ENCODE measurements at places on chromosomes 3 and 15.

DNA sequence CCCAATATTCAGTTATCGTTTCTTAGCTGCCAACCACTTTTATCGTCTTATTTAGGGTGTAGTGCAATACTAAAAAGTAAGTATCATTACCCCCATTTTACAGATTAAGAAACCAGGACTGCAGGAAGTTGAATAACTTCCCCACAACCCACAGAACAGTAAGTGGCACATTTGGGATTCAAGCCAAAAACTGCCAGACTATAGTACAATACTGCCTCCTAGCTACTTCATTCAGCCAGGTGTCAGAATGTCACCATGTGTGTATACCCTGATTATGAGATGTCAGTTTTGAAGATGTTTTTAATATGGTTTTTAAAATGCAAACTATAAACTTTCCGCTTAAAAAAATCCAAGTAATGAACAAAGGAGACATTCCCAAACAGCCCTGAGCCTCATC, 74.2 kb upstream of the PROK2 start:
- no peaks in the 10 kb centered on the region for H3K27me3 ChIP-seq
- H3K4me1 ChIP-seq, result peaks cover 5% of the 10 kb centered on the region
- H3K36me3 ChIP-seq, result no peaks in the 10 kb centered on the region

DNA sequence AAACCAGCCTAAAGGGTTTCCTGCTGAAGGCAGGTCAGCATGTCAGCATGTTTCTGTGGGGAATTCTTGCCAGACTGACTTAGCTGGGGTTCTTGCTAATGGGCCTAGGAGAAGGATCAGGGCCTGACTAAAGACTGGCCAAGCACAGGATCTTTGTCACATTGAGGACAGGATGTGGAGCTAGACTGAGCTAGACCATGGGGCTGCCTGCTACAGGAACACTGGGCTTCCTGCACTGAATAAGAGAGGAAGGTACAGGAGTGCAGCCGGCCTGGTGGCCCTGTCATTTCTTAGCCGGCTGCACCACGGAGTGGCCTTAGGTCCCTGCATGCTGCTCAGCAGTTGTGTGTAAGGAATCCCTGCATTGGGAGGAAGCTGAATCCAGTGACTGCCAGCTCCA, 68.2 kb downstream of the GABRG3 start:
- no peak for DNase-seq
- no peaks in the 10 kb centered on the region for H3K36me3 ChIP-seq
- H3K27me3 ChIP-seq, result no peaks in the 10 kb centered on the region
- no peak overlapping the region for H3K4me3 ChIP-seq
- no peaks in the 10 kb centered on the region for H3K4me1 ChIP-seq

- no peaks in the 10 kb centered on the region for H3K27me3 ChIP-seq
- no peaks in the 10 kb centered on the region for H3K36me3 ChIP-seq
- DNase-seq, result no peak
- H3K4me3 ChIP-seq, result no peak overlapping the region
Measured at GRCh38 chr3:170437696-170438407, 19.2 kb downstream of the CLDN11 start.

DNA sequence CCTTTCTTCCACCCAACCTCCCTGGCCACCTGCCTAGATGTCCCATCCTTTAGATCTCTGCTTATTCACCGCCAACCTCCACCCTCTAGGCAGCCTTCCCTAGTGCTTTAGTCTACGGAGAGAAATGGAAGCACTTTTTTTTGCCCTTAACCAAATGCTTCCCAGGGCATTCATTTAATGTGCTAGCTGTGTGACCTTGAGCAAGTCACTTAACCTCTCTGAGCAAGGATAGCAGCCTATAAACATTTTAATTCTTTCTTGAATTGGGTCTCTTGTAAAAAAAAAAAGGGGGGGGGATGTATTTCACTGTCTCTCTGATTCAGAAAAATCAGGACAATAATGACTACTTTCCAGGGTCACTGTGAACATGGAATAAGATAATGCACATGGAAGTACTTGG, 3.2 kb upstream of the INSYN1 start:
- no peaks in the 10 kb centered on the region for H3K36me3 ChIP-seq
- H3K27ac ChIP-seq, result no peak overlapping the region
- H3K4me1 ChIP-seq, result peaks cover 17% of the 10 kb centered on the region
- H3K27me3 ChIP-seq, result peaks cover 21% of the 10 kb centered on the region
- DNase-seq, result no peak

- DNase-seq, result no peak
- no peak overlapping the region for H3K27ac ChIP-seq
- no peak overlapping the region for H3K4me3 ChIP-seq
- H3K4me1 ChIP-seq, result no peaks in the 10 kb centered on the region
- no peaks in the 10 kb centered on the region for H3K27me3 ChIP-seq
- no peaks in the 10 kb centered on the region for H3K36me3 ChIP-seq
Measured at GRCh38 chr3:153137626-153138025, 24.4 kb upstream of the RAP2B start.

- no peak for DNase-seq
- no peak overlapping the region for H3K27ac ChIP-seq
- no peaks in the 10 kb centered on the region for H3K27me3 ChIP-seq
- no peaks in the 10 kb centered on the region for H3K36me3 ChIP-seq
Measured at GRCh38 chr3:159187706-159188105, 385.9 kb downstream of the MFSD1 start.

DNA sequence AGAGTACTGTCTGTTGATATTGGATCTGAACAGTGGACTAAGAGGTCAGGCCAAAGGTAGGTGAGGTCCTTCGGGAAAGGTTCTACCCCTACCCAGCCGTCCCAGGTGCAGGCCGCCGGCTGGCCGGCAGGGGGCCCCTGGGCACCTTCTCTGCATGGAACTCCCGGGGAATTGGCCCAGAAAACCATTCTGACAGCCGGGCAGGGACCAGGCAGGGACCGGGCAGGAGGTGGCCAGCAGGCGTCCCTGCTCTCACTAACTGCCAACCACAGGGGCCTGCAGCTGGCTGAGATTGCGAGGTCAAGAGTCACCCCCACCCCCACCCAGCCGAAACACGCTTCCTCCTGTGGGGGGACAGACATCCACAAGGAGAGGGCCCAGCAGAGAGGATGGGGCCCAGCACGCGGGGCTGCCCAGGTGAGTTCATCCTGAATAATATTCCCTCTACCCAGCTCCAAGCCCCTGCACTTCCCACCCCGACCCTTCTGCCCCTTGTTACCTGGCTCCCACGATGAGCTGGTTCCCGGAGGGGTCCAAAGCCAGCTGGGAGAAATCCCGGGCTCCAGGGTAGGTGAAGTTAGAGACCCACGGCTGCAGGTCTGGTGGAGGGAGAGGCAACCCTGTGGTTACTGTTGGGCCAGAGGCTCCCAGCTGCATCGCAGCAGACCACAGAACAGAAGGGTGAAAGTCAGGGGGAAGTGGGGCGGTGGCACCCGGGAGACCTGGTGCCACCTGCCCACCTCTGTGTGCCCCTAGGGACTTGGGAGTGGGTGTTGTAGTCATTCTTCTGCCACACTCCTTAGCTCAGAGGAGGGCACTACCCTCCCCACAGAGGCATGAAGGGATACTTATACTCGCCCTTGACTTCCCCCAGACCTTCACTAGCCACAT, 84.4 kb downstream of the SEMA5B start:
- no peak overlapping the region for H3K27ac ChIP-seq
- H3K4me1 ChIP-seq, result peaks cover 11% of the 10 kb centered on the region
- H3K36me3 ChIP-seq, result no peaks in the 10 kb centered on the region
- peak; percentile 81 for DNase-seq

DNA sequence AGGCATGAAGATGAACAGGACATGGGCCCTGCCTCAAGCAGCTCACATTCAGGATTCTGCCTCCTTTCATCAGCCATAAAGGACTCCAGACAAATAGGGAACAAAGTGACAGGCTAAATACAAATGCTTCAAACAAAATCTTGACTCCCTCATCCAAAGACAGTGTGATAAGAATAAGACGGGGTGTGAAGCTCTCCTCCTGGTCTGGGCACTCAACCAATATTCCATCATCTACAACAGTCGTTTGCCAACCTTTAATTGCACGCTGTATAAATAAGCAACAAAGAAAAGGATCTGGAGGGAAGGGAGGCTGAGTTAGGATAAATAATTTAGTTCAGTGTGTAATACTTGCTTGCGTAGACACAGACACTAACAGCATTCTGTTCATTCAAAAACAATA, 5.4 kb downstream of the CCDC54 start:
- H3K4me1 ChIP-seq, result no peaks in the 10 kb centered on the region
- H3K4me3 ChIP-seq, result no peak overlapping the region
- no peaks in the 10 kb centered on the region for H3K27me3 ChIP-seq

DNA sequence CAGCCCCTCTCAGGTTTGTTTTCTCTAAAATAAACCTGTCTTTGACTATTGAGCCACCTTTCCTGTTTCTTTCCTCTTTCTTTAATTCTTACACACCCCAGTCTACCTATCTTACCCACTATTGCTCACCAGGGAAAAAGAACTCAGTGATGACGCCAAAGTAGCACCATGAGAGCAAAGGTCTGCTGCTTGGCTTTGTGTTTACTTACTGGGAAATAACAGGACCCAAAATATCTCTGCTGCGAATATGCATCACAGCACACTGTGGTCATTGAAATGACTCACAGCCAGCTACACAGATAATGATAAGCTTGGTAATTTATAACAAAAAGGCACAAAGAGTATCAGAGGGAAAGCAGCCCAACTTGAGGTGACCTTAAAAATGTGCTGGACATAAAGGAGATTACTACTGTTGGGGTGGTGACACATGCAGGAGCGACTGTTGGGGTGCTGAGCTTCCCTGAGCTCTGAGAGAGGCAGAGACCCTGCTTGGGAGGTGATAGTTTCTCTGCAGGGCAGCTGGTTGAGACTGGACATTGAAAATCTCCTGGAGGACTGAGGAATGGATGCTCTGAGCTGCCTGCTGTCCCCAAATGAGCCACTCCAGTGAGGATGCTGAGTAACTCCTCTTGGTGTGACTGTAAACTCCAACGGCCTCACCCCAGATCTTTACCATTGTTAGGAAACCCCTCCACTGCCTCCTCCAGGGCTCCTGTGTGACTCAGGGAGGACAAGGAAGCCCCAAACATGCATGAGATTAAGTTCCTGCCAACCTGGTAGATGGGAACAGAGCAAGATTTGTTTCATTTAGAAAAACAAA, 14.5 kb downstream of the EFCAB12 start:
- H3K27ac ChIP-seq, result no peak overlapping the region
- DNase-seq, result no peak
- no peak overlapping the region for H3K4me3 ChIP-seq
- H3K4me1 ChIP-seq, result peaks cover 10% of the 10 kb centered on the region
- no peaks in the 10 kb centered on the region for H3K27me3 ChIP-seq

DNA sequence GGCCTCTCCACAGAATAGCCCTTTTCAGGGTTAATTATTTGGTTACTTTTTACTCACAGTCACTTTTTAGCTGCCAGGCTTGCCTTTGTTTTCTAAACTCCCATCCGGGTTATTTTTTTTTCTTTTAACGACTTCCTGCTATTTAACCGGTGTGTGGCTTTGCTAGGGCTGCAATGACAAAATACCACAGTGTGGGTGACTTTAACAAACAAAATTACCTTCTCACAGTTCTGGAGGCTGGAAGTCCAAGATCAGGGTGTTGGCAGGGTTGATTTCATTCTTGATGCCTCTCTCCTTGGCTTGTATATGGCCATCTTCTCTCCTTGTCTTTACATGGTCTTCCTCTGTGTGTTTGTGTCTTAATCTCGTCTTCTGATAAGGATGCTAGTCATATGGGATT, 91.5 kb downstream of the IL1RAP start:
- peaks cover 8% of the 10 kb centered on the region for H3K4me1 ChIP-seq
- H3K4me3 ChIP-seq, result no peak overlapping the region
- H3K36me3 ChIP-seq, result peaks cover 6% of the 10 kb centered on the region
- H3K27ac ChIP-seq, result no peak overlapping the region
- H3K27me3 ChIP-seq, result no peaks in the 10 kb centered on the region
